ENCODE measurements at places on chromosomes 6 and 20.

GRCh38 chr20:1357921-1358671 lies 29.2 kb upstream of the SDCBP2 start:
- DNase-seq: peak; percentile 84

GRCh38 chr6:52545406-52546119 lies 31.3 kb downstream of the TRAM2 start:
- DNase-seq: no peak

GRCh38 chr20:35134880-35135279 lies 12.3 kb downstream of the EDEM2 start:
- no peak for DNase-seq

GRCh38 chr6:72761761-72762160 lies 139.9 kb downstream of the KCNQ5 start:
- DNase-seq: no peak

- no peak for DNase-seq
Measured at GRCh38 chr6:129517288-129517687, 192.7 kb downstream of the ARHGAP18 start.
